Activated naive CD8-positive, alpha-beta T cell treated with anti-CD3 and anti-CD28 coated beads for 36 hours (primary cell): ENCODE measurements at places on chromosomes 12 and 14. TPM values are rescaled to one million over a fixed set of nuclear protein-coding genes. Genes with fewer than 3 reads are reported as not detected.

KRT6B gene
- not detected for total RNA-seq

EML5 gene
- 3.0 TPM for total RNA-seq

SERPINA9 gene
- total RNA-seq, result not detected

PTPRB gene
- total RNA-seq, result not detected

FOXM1 gene
- total RNA-seq, result 80.5 TPM

KRT73 gene
- total RNA-seq, result 0.29 TPM

RNASE3 gene
- not detected for total RNA-seq

MEG3 gene
- total RNA-seq, result 0.10 TPM

LALBA gene
- total RNA-seq, result not detected

NINJ2 gene
- 1.9 TPM for total RNA-seq

CD27 gene
- total RNA-seq, result 175 TPM

TSPAN31 gene
- total RNA-seq, result 5.7 TPM

RNF31 gene
- total RNA-seq, result 86.5 TPM

CCDC196 gene
- not detected for total RNA-seq

SLCO1B3 gene
- not detected for total RNA-seq

SSTR1 gene
- not detected for total RNA-seq

COL2A1 gene
- not detected for total RNA-seq

HOXC11 gene
- total RNA-seq, result not detected

TXNRD1 gene
- 120 TPM for total RNA-seq
